ENCODE measurements at places on chromosomes 7 and 10.

DNA sequence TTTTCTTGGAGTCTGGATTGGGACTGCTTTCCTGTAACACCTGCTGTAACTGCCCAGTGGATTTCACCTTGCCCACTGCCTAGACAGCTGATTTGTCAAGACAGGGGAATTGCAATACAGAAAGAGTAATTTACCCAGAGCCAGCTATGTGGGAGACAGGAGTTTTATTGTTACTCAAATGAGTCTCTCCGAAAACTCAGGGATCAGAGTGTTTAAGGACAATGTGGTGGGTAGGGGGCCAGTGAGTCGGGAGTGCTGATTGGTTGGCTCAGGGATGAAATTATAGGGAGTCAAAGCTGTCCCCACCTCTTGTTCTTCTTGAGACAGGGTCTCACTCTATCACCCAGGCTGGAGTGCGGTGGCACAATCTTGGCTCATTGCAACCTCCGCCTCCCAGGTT, 25.2 kb upstream of the BNIP3 start:
- no peak overlapping the region for H3K4me3 ChIP-seq
- H3K27me3 ChIP-seq: no peaks in the 10 kb centered on the region
- H3K36me3 ChIP-seq: no peaks in the 10 kb centered on the region
- H3K27ac ChIP-seq: no peak overlapping the region
- H3K4me1 ChIP-seq: no peaks in the 10 kb centered on the region

GRCh38 chr10:29250066-29250465, 38.8 kb upstream of the LYZL1 start:
- H3K27me3 ChIP-seq: no peaks in the 10 kb centered on the region
- no peaks in the 10 kb centered on the region for H3K4me1 ChIP-seq
- H3K4me3 ChIP-seq: no peak overlapping the region
- DNase-seq: no peak

- H3K36me3 ChIP-seq: no peaks in the 10 kb centered on the region
- peaks cover 8% of the 10 kb centered on the region for H3K4me1 ChIP-seq
- H3K4me3 ChIP-seq: peak overlapping the region; percentile 53
- H3K27ac ChIP-seq: no peak overlapping the region
- DNase-seq: no peak
Measured at GRCh38 chr7:143361552-143362130, 872 bp downstream of the FAM131B start.

GRCh38 chr10:33095867-33096815, 138.1 kb upstream of the ITGB1 start:
- no peaks in the 10 kb centered on the region for H3K36me3 ChIP-seq
- DNase-seq: no peak
- no peaks in the 10 kb centered on the region for H3K4me1 ChIP-seq

Data from esophagus squamous epithelium (tissue), 5 donors.